ENCODE measurements at places on chromosomes 6 and 20.

DNA sequence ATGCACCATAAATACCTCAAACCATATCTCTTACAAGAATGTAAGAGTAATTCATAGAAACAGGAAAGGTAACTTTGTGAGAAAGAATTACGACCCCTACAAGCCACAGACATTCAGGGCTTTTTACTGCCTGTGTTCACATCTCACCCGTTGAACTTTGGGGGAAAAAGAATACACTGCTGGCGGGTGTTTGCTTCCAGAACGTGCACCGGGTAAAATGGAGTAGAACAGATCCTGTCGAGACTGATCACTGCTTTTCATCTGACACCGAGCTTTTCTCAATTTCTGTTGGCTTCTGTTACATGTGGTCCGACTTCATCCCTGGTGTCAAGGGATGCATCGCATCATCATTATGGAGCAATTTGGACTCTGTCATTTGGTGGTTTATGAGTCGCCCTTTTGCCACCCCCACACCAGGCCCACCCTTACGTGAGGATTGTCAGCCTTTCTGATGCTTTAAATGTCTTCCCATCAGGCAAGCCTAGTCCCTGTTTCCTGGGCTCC is 219.2 kb upstream of the ZFP64 start:
- no peak for DNase-seq

- DNase-seq = no peak
These were observed 153.4 kb upstream of the HEY2 start for GRCh38 chr6:125596020-125596419.

- DNase-seq = peak; percentile 39
These were observed 59.2 kb downstream of the SNRNP48 start for GRCh38 chr6:7649037-7649810.

- no peak for DNase-seq
These were observed 632 bp downstream of the LIN28B start for GRCh38 chr6:104957301-104958177.

DNA sequence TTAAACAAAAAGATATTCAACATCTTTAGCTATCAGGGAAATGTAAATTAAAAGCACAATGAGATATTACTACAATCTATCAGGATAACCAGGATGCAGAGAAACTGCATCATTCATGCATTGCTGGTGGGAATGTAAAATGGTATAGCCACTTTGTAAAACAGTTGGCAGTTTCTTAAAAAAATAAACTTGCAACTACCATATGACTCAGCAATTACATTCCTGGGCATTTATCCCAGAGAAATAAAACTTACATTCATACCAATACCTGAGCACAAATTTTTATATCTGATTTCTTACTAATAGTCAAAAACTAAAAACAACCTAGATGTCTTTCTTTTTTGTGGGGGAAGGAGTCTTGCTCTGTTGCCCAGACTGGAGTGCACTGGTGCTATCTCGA is 190.3 kb upstream of the TAB2 start:
- no peak for DNase-seq

DNA sequence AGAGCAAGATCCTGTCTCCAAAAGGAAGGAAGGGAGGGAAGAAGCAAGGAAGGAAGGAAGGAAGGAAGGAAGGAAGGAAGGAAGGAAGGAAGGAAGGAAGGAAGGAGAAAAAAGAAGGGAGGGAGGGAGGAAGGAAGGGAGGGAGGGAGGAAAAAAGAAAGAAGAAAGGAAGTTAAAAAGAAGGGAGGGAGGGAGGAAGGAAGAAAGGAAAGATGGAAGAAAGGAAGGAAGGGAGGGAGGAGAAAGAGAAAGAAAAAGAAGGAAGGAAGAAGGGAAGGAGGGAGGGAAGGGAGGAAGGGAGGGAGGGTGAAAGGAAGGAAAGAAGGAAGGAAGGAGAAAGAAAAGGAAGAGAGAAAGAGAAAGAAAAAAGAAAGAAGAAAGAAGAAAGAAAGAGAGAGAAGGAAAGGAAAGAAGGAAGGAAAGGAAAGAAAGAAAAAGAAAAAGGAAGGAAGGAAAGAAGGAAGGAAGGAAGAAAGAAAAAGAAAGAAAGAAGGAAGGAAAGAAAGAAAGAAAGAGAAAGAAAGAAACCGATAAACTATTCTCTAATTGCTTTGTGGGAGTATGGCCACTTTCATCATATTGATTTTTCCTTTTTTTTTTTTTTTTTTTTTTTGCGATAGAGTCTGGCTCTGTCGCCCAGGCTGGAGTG is 9.5 kb downstream of the HLA-DRA start:
- DNase-seq = no peak

DNA sequence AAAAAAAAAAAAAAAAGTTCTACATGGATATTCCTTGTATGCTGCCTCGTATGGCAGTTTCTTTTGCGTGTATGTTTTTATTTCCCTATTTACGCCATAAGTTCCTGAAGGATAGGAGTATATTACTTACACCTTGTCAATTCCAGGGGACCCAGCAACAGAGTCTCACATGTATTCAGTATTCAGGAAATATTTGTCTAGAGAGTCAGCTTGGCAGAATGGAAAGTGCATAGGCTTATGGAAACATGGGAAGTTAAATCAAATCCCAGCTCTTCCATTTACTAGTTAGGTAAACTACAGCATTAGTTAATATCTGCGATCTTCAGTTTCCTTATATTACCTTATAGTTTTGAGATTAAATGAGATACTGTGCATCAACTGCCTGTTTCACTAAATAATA is 51.1 kb upstream of the SLC22A16 start:
- no peak for DNase-seq

- no peak for DNase-seq
These were observed 56.5 kb upstream of the DACT2 start for GRCh38 chr6:168376120-168376519.

DNA sequence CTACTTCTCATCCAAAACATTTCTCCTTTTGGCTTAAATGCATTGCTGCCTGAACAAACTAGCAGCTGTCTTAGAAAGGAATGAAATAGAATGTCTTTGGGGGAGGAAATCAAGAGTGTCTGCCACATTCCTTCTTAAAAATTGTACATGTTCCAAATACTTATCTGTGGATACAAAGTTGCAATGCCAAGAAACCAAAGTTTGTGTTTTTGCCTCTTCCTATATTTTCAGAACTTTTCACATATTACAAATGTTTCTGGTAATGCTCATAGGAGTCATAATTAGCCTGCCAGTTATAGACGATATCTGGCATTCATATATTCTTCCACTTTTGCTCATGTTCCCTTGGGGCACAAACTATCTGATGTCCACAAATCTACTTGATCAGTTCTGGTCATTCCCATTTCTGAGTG is 165.5 kb upstream of the BMP5 start:
- no peak for DNase-seq

GRCh38 chr6:134846031-134846430 is 103.9 kb downstream of the ALDH8A1 start:
- no peak for DNase-seq

DNA sequence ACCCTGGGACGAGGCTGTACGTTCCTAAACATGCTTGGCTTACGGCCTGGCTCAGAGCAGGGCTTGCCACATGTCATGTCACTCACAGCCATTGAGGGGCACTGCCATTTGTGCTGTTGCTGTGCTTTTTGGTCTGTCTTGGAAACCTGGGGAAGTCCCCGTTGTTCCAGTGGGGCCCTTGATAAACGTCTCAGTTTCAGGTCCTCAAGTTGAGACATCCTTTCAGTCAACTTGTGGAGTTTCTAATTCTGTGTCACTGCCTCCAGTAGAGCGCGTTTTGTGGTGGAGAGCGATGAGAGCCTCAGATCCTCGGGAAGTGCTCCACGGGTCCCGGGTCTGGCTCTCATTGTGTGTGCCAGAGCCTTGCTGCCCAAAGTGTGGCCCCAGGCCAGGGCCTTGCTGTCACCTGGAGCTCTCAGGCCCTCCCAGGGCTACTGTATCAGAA is 43.0 kb upstream of the CCR6 start:
- DNase-seq = no peak

GRCh38 chr6:35043381-35044130 is 97.6 kb downstream of the TCP11 start:
- no peak for DNase-seq

DNA sequence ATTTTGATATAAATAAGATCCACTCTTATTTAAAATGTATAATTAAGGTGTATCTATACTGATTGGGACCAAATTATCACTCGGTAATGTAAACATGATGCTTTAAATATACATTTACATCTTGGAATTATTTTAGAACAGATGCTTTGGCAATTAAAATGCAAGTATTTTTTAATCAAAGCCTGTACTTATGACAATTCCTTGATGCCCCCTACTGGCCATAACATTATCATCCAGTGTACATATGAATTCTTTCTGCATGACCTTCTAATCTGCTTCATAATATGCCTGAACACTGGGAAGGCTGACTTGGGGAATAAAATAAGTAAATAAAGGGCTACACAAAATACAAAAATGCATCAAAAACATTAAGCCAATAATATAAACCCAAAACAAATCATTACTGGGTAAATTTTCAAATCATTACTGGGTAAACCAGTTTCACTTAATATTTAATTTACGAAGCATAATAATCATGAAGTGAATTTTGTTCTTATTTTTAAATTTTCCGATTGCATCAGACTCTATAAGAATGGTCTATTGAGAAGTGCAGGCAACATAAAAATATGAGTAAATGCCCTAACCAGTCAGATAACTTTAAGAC is 65.1 kb downstream of the CGA start:
- peak; percentile 78 for DNase-seq

- DNase-seq = no peak
These were observed 235.1 kb upstream of the UFL1 start for GRCh38 chr6:96286503-96286902.

DNA sequence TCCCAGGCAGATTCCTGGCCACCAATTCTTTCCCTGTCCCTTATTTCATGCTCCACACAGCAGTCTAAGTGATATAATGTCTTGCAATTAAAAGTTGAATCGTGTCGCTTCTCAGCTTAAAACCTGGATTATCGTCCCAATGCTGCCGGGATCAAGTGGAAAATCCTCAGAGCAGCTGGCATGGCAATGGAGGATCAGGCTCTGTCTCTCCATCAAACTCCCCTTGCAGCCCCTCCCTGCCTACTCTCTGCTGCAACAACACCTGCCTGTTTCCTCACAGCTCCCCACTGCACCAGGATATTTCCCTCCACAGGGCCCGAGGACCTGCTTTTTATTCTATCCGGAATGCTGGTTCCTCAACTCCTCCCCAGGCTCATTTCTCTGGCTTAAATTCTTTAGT is 277.1 kb downstream of the SYNE1 start:
- no peak for DNase-seq

- DNase-seq = peak; percentile 61
These were observed 19.7 kb upstream of the TLDC2 start for GRCh38 chr20:36856195-36856594.

Data from hematopoietic multipotent progenitor cell treated with erythropoietin and hydrocortisone succinate and interleukin-3 and kit ligand, for 6 days (in vitro differentiated cells).